ENCODE measurements at places on chromosomes 5 and 9.

GRCh38 chr5:73901455-73901854, 275.5 kb downstream of the ARHGEF28 start:
- peaks cover 16% of the 10 kb centered on the region for H3K4me1 ChIP-seq
- H3K36me3 ChIP-seq, result no peaks in the 10 kb centered on the region
- H3K27me3 ChIP-seq, result peaks cover 50% of the 10 kb centered on the region
- H3K27ac ChIP-seq, result no peak overlapping the region
- DNase-seq, result no peak

DNA sequence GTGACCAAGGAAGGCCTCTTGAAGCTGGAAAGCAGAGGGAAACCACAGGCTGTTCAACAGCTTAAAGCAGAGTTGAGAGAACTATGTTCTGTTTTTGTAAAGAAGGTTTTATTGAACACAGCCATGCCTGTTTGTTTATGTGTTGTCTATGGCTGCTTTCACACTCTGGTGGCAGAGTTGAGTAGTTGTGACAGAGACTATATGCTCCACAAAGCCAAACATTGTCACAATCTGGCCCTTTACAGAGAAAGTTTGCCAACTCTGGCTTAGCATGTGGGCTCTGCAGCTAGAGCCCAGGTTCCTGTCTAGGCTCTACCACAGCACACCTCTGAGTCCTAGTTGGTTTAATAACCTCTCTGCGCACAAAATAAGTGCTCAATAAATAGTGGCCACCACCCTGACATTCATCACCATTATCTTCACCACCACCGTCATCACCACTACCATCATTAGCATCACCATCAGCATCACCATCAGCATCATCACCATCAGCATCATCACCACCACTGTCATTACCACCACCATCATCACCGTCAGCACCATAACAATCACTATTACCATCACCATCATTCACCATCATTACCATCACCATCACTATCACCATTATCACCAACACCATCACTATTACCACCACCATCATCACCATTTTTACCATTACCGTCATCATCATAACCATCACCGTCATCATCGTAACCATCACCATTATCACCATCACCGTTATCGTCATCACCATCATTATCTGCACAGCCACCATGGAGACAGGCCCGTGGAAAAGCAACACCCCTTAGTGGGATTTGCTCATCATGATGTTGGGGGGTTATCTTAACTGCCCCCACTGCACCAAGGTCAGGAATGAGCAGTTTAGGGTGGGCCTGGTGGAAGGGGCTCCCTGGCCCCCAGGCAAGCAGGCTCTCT, 18.3 kb downstream of the AKNA start:
- H3K4me1 ChIP-seq, result peaks cover 96% of the 10 kb centered on the region
- no peak for DNase-seq
- peak overlapping the region; percentile 71 for H3K27ac ChIP-seq

- H3K27ac ChIP-seq, result peak overlapping the region; percentile 38
- peaks cover 36% of the 10 kb centered on the region for H3K27me3 ChIP-seq
- DNase-seq, result peak; percentile 60
- H3K4me1 ChIP-seq, result peaks cover 19% of the 10 kb centered on the region
- H3K4me3 ChIP-seq, result peak overlapping the region; percentile 19
- no peaks in the 10 kb centered on the region for H3K36me3 ChIP-seq
These were observed 26.4 kb upstream of the CTNNA1 start for GRCh38 chr5:138726848-138727247.

DNA sequence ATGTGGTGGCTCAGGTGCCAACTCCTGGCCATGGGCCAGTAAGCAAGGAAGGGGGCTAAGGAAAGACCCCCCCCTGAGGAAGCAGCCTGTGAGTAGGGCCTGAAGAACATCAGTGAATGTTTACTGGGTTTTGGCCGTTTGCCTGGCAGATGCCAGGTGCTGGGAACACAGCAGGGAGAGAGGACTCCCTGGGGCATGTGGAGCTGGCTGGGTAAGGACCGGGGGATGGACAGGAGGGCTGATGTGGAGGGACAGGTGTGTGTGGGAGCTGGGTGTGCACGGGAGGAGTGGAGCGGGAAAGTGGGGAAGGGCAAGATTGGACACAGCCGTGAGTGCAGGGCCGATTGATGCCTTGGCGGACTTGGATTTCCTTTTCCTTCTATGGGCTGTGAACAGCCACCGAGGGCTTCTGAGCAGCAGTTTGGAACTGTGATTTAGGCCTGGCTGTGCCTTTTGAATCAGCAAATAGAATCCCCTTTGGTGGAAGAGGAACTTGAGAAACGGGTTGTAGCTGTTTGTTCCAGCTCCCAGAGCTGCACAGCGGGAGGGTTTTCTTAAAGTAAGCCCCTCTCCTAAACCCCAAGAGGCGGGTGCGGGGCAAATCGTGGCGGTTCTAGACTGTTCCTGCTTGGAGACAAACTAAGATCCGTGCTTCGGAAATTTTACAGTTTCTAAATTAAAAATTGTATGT, 3.1 kb downstream of the HMCN2 start:
- no peak overlapping the region for H3K27ac ChIP-seq
- no peak overlapping the region for H3K4me3 ChIP-seq
- H3K4me1 ChIP-seq, result no peaks in the 10 kb centered on the region
- no peak for DNase-seq

- H3K4me1 ChIP-seq, result no peaks in the 10 kb centered on the region
- H3K27me3 ChIP-seq, result peaks cover 3% of the 10 kb centered on the region
These were observed 167.7 kb downstream of the TARS1 start for GRCh38 chr5:33608344-33609041.
